ENCODE measurements at places on chromosomes 7 and 10.

- peak; percentile 88 for DNase-seq
Measured at GRCh38 chr7:112157072-112157471, 49.1 kb downstream of the DOCK4 start.

GRCh38 chr7:18693406-18693805, 197.9 kb downstream of the HDAC9 start:
- peak; percentile 79 for DNase-seq

DNA sequence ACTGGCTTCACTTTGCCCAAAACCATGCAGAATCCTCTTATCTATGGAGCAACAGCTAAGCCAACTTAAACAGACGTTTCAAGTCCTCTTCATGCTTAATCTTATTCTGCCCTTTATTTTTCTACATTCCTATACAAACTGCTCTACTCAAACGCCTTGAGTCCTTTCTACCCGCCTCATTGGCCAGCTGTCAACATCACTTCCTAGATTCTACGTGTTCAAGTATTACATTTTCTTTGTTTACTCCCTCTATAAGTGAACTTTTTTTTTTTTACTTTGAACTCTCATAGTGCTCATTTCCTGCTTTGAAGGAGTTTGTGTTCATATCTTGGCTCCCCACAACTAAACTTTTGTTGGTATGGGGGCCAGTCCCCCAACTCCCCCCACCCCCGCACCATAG, 28.9 kb upstream of the SLC26A5 start:
- no peak for DNase-seq

DNA sequence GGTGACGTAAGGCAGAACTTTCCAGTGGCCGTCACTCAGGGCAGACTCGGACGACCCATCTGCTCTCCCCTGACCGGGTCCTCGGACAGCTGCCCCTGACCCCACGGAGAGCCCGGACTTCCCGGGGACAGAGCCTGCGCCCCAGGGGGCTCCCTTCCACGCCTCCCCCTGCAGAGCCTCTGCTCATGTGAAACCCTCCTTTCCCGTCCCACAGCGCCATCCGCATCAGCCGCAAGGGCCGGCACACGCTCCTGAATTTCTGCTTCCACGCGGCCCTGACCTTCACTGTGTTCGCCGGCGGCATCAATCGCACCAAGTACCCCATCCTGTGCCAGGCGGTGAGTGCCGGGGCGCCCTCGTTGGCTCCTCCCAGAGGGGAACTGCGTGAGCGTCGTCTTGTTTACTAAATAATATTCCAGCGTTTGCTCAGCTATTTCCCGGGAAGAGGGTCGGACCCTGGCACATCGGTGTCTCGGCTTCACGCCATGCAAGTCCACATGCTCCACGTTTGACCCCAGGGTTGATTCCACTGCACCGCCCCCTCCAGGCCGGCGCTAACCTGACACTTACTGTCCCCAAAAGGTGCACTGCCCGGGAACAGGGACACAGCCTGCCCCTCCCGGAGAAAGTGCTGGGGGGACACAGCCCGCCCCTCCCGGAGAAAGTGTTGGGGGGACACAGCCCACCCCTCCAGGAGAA, 10.9 kb downstream of the ADGRA1 start:
- no peak for DNase-seq

DNA sequence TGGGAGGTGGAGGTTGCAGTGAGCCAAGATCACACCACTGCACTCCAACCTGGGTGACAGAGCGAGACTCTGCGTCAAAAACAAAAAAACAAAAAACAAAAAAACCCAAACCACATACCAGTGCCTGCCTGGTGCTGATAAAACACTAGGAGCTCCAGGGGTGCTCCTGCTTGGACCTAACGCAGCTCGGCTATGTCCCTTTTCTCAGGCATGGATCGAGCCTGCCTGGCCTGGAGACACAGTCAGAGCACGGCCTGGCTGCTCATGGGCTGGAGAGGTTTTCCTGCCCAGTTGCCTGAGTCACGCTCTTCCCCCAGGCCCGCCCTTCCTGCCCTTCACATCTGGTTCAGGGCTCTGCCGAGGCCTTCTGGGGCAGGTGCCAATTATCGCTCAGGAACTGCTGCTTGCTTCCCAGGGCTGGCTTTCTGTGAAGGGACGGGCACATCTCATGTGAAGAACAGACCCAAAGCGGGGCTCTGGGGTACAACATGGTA, 12.6 kb upstream of the NPFFR1 start:
- peak; percentile 91 for DNase-seq
